Tibial nerve (tissue), 4 donors: ENCODE measurements at places on chromosomes 6 and 20. TPM values are rescaled to one million over a fixed set of nuclear protein-coding genes. Genes with fewer than 3 reads are reported as not detected.

GRCh38 chr20:41150664-41151063, 13.3 kb downstream of the PLCG1 start:
- no peak overlapping the region for H3K4me3 ChIP-seq
- DNase-seq = no peak
- no peaks in the 10 kb centered on the region for H3K36me3 ChIP-seq

DNA sequence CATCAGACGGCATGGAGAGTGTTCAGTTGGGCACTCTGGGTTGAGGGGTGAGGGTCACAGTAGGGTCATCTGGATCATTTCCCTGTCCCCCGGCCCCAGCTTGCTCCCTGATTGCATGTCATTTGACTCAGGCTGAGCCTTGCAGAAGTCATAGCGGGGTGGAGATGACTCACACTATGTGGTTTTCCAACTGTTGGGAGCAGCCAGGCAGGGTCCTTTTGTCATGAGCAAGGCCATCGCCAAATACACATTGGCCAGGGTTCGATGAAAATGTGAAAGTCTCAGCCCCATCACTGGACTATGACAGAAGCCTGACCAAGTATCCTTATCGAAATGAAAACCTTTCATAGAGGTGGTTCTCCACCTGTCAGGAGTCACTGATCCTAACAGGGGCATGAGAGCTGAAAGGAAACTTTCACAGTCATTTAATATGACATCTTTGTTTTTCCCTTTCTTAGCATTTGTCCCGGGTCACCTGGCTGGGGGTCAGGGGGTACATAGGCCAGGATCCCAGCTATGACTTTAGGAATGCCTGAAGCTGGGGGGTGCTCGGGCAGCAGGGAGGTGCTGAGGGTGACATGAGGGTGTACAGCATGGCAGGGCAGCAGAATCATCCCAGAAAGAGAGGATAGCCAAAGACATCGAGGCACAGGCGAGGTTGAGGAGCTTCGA, 70.2 kb upstream of the CD93 start:
- H3K27ac ChIP-seq = no peak overlapping the region
- no peaks in the 10 kb centered on the region for H3K27me3 ChIP-seq
- H3K36me3 ChIP-seq = no peaks in the 10 kb centered on the region
- H3K4me1 ChIP-seq = no peaks in the 10 kb centered on the region
- no peak for DNase-seq

DNA sequence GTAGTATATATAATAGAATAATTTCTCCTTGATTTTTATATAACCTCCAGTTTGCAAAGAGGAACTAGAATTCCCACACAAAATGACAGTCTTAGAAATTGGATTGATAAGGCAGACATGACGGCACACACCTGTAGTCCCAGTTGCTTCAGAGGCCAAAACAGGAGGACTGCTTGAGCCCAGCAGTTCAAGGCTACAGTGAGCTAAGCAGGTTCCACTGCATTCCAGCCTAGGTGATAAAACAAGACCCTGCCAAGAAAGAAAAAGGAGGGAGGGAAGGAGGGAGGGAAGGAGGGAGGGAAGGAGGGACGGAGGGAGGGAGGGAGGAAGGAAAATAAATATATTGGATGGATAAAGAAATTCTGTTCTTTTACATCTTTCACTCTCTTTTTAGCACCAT, 77.6 kb upstream of the SASH1 start:
- H3K27me3 ChIP-seq = no peaks in the 10 kb centered on the region
- H3K27ac ChIP-seq = no peak overlapping the region
- H3K4me1 ChIP-seq = peaks cover 7% of the 10 kb centered on the region
- no peak overlapping the region for H3K4me3 ChIP-seq
- H3K36me3 ChIP-seq = no peaks in the 10 kb centered on the region

- DNase-seq = no peak
- no peak overlapping the region for H3K4me3 ChIP-seq
- peaks cover 27% of the 10 kb centered on the region for H3K27me3 ChIP-seq
- no peaks in the 10 kb centered on the region for H3K4me1 ChIP-seq
- no peaks in the 10 kb centered on the region for H3K36me3 ChIP-seq
Observed at GRCh38 chr6:27630727-27631608, 158.1 kb upstream of the ZNF184 start.

DNA sequence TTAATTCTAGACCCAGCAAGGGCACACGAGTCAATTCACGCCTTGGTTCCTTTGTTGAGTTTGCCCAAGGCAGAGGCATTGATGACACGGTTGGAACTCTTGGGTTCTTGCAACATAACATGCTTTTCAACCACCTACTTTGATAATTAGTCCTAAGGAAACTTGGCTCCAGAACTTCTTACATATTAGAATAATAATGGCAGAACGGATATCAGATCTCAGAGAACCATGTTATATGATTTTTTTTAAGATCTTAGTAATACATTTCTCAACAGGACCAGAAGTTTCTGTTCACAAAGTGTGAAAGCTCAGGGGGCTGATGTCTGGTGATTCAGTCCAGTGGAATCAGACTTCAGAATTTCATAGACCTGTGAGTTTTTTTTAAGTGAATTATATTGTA, 19.2 kb downstream of the SPTLC3 start:
- no peaks in the 10 kb centered on the region for H3K4me1 ChIP-seq
- no peak overlapping the region for H3K27ac ChIP-seq
- no peaks in the 10 kb centered on the region for H3K36me3 ChIP-seq
- DNase-seq = no peak

DNA sequence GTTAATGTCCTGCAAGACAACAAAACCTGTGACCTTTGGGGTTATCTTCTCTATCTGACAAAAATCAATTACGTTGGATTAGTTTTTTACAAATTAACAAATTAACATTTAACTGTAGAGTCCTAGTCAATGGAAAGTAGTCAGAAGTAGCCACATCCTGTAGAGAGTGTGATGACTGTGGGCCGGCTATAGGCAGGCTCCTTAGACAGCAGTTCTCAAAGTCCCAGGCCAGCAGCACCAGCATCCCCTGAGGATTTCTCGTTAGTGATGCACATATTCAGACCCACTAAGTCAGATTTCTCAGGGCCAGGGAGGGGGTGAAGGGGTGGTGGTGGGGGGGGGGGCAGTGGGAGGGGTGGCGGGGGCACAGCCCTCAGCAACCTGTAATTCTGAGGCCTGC, 37.2 kb downstream of the ZNF341 start:
- DNase-seq = no peak
- H3K4me1 ChIP-seq = no peaks in the 10 kb centered on the region
- no peaks in the 10 kb centered on the region for H3K27me3 ChIP-seq
- no peak overlapping the region for H3K4me3 ChIP-seq

TCP11 gene
- total RNA-seq = 0.84 TPM
